ENCODE measurements at places on chromosomes 4 and X.

- DNase-seq, result no peak
These were observed 18.8 kb downstream of the MSN start for GRCh38 chrX:65686236-65686635.

DNA sequence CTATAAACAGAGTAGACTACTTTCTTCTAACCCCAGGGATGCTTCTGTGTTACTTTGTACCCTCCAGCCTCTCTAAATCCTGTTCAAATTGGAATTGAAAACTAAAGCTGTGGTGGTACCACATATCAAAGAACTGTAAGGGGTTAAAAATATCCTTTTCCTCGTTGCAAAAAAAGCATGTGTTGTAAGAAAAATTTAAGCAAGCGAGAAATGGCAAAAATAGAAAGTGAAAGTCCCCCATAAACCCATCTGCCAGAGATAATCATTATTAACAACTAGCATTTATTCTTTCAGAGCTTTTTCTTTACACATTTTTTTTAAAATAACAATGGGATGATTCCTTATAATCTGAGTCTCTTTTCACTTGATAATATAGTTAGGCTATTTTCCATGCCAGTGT is 40.6 kb downstream of the TMEM164 start:
- DNase-seq, result no peak

DNA sequence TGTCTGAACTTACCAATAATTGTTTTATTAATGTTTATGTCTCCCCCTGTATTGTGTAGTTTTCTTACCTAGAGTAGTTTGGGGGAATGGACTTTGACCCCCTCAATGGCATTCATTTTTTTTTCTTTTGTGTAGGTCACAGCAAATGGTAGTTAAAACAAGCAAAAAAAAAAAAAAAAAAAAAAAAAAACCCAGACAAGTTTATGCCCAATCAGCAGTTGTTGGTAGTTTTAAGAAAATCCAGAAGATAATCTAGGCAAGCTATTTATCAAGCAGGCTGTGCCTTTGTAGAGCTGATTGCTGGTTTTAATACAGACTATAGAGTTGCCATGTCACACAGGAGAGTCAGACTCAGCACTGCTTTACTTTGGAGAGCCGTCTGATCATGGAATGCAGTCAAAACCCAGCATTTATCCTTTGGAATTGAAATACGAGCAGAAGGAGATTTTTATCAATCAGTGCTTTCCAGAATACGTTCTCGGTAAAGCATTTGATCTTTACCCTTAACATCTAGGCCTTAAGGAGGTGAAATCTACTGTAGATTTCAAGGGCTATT is 16.6 kb downstream of the DCUN1D4 start:
- DNase-seq, result no peak

GRCh38 chr4:24224446-24224845 is 334.6 kb upstream of the PPARGC1A start:
- DNase-seq, result no peak

Measured in NCI-H446 treated with DMSO at 0.1 percent for 48 hours (cell line).